Bronchial smooth muscle cell (primary cell): ENCODE measurements at places on chromosomes 7 and 10. TPM values are rescaled to one million over a fixed set of nuclear protein-coding genes. Genes with fewer than 3 reads are reported as not detected.

Gene FOXP2
- total RNA-seq, result 4.2 and 6.1 TPM in 2 replicates

Gene PGAM2
- total RNA-seq, result 0.09 and 0.63 TPM in 2 replicates

Gene DYDC1
- not detected in 2 replicates for total RNA-seq

Gene SHOC2
- 38.5 and 46.2 TPM in 2 replicates for total RNA-seq

Gene EPO
- not detected in 2 replicates for total RNA-seq

Gene IGF2BP3
- total RNA-seq, result 21.9 and 52.6 TPM in 2 replicates

Gene NRG3
- not detected in 2 replicates for total RNA-seq

Gene SFTPA2
- not detected in 2 replicates for total RNA-seq

Gene MUC12
- 0.32 and 0.34 TPM in 2 replicates for total RNA-seq

Gene GDF10
- 7.7 and 152 TPM in 2 replicates for total RNA-seq

Gene CFAP69
- total RNA-seq, result 5.0 and 7.7 TPM in 2 replicates

Gene WNT8B
- not detected in 2 replicates for total RNA-seq

Gene PKD2L1
- not detected in 2 replicates for total RNA-seq

Gene SMKR1
- total RNA-seq, result not detected in 2 replicates

Gene KCNH2
- total RNA-seq, result under 0.01 and 0.17 TPM in 2 replicates

Gene NPSR1
- not detected in 2 replicates for total RNA-seq

Gene STAMBPL1
- total RNA-seq, result 14.5 and 30.1 TPM in 2 replicates

Gene OPTN
- total RNA-seq, result 81.3 and 146 TPM in 2 replicates

Gene RELN
- 0.63 and 9.4 TPM in 2 replicates for total RNA-seq

Gene TRPV6
- total RNA-seq, result not detected in 2 replicates

Gene GTF2IRD1
- total RNA-seq, result 5.2 and 6.6 TPM in 2 replicates

Gene STK32C
- total RNA-seq, result 10.5 and 11.7 TPM in 2 replicates

Gene CACNA2D1
- total RNA-seq, result 29.1 and 33.3 TPM in 2 replicates

Gene SHTN1
- total RNA-seq, result 1.2 and 1.3 TPM in 2 replicates

Gene ASZ1
- total RNA-seq, result not detected in 2 replicates

Gene OR2A14
- not detected in 2 replicates for total RNA-seq

Gene TMEM176B
- total RNA-seq, result 0.09 TPM in 1 of 2 replicates, not detected in the other

Gene OPN1SW
- total RNA-seq, result not detected in 2 replicates

Gene AKR1D1
- not detected in 2 replicates for total RNA-seq

Gene FFAR4
- not detected in 2 replicates for total RNA-seq

Gene POLR2J
- 23.2 and 29.8 TPM in 2 replicates for total RNA-seq

Gene BTBD16
- total RNA-seq, result 0.16 TPM in 1 of 2 replicates, not detected in the other

Gene SHH
- total RNA-seq, result not detected in 2 replicates

Gene SPRN
- total RNA-seq, result 0.17 and 0.63 TPM in 2 replicates

Gene SPDYE5
- not detected in 2 replicates for total RNA-seq

Gene SPDYE8
- not detected in 2 replicates for total RNA-seq

Gene ERVW-1
- not detected in 2 replicates for total RNA-seq

Gene TBXAS1
- 2.1 and 3.0 TPM in 2 replicates for total RNA-seq

Gene SFTPD
- total RNA-seq, result not detected in 2 replicates

Gene TLX1
- total RNA-seq, result not detected in 2 replicates

Gene RGR
- total RNA-seq, result not detected in 2 replicates
